ENCODE measurements at places on chromosomes 7 and 10. TPM values are rescaled to one million over a fixed set of nuclear protein-coding genes. Genes with fewer than 3 reads are reported as not detected.

Gene PLPP4
- 0.14 TPM for total RNA-seq

Gene HOXA7
- total RNA-seq, result 5.1 TPM

Gene TUBAL3
- total RNA-seq, result 0.49 TPM

Gene ANKRD1
- total RNA-seq, result 4.4 TPM

Gene AGFG2
- total RNA-seq, result 12.6 TPM

Gene SMO
- 19.3 TPM for total RNA-seq

Gene CCDC7
- total RNA-seq, result 0.68 TPM

Gene RBP3
- total RNA-seq, result not detected

Gene GCK
- not detected for total RNA-seq

Gene C10orf105
- total RNA-seq, result not detected

Gene NKX6-2
- total RNA-seq, result 0.23 TPM

Gene ATP6V0A4
- total RNA-seq, result 0.26 TPM

Gene LIPN
- total RNA-seq, result not detected

Gene LOXL4
- total RNA-seq, result 1.3 TPM

Gene CRCP
- total RNA-seq, result 25.3 TPM

Gene C10orf62
- total RNA-seq, result 0.12 TPM

Gene COL1A2
- not detected for total RNA-seq

Gene NXPH1
- total RNA-seq, result not detected

Gene PIK3AP1
- 0.36 TPM for total RNA-seq

Gene FGFBP3
- 2.3 TPM for total RNA-seq

Gene GPRIN2
- 33.2 TPM for total RNA-seq

Gene NME8
- not detected for total RNA-seq

Gene STEAP4
- not detected for total RNA-seq

Gene GDF10
- total RNA-seq, result 0.17 TPM

Gene PNLIPRP2
- total RNA-seq, result 0.09 TPM

Gene LRIT1
- total RNA-seq, result not detected

Gene MEPCE
- 47.4 TPM for total RNA-seq

Gene CNPY1
- not detected for total RNA-seq

Gene KLLN
- 0.50 TPM for total RNA-seq

Gene PRRT4
- total RNA-seq, result 0.41 TPM

Gene AKR1D1
- total RNA-seq, result not detected

Gene ANKRD61
- total RNA-seq, result 0.38 TPM

Gene PDE6C
- total RNA-seq, result not detected

Gene NDUFB8
- 295 TPM for total RNA-seq

Gene DLG5
- 34.8 TPM for total RNA-seq

Gene IQUB
- not detected for total RNA-seq

Gene HOXA3
- total RNA-seq, result 10.8 TPM

Gene SPDYE6
- total RNA-seq, result not detected

Gene GDF2
- total RNA-seq, result not detected

Gene TMEM176A
- 0.15 TPM for total RNA-seq

Gene PRLHR
- not detected for total RNA-seq

Gene CCDC136
- 2.2 TPM for total RNA-seq

Gene OIT3
- 0.13 TPM for total RNA-seq

Gene CALML5
- total RNA-seq, result not detected

Gene TRIL
- not detected for total RNA-seq

Gene POT1
- 14.9 TPM for total RNA-seq

Gene GPNMB
- 2.0 TPM for total RNA-seq

Gene CD36
- total RNA-seq, result not detected

Gene TCAF2
- total RNA-seq, result 0.36 TPM

Gene RNF32
- total RNA-seq, result 1.4 TPM
